ENCODE measurements at places on chromosomes 3 and 15.

GRCh38 chr3:101779822-101780381 is 891 bp downstream of the NXPE3 start:
- no peak for DNase-seq

DNA sequence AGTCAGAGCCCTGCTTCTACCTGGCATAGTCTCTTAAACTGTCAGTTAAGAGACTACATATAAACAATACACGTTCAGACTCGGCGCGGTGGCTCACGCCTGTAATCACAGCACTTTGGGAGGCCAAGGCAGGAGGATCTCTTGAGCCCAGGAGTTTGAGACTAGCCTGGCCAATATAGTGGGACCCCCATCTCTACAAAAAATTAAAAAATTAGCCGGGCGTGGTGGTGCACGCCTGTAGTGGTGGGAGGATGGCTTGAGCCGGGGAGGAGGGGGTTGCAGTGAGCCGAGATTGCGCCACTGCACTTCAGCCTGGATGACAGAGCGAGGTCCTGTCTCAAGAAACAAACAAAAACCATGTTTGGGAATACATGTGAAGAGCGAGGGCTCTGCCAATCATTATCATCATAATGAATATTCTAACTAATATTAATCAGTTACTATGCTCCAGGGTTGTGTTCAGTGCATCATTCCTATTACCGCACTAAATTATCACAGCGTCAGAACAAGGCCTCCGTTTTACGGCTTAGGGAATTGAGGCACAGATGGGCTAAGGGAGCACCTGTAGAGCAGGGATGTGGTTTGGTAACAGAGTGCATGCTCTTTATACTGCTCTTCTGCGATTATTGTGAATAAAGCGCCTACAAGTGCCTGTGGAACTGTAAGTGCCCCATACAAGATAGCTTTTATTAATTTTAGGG is 844 bp upstream of the UQCC5 start:
- no peak for DNase-seq

- DNase-seq = no peak
These were observed 976 bp upstream of the ABTB1 start for GRCh38 chr3:127671523-127672428.

DNA sequence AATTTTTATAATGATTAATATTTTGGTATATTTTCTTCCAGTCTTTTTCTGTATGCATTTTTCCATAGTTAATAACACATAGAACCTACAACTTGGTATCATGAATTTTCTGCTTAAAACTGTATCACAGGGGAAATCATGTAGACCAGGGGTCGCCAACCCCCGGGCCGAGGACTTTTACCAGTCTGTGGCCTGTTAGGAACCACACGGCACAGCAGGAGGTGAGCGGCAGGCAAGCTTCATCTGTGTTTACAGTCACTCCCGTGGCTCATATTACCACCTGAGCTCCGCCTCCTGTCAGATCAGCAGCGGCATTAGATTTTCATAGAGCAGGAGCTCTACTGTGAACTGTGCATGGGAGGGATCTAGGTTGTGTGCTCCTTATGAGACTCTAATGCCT is 54.7 kb downstream of the RPL22L1 start:
- no peak for DNase-seq

- no peak for DNase-seq
These were observed 200.0 kb upstream of the CBLB start for GRCh38 chr3:106068795-106069194.

DNA sequence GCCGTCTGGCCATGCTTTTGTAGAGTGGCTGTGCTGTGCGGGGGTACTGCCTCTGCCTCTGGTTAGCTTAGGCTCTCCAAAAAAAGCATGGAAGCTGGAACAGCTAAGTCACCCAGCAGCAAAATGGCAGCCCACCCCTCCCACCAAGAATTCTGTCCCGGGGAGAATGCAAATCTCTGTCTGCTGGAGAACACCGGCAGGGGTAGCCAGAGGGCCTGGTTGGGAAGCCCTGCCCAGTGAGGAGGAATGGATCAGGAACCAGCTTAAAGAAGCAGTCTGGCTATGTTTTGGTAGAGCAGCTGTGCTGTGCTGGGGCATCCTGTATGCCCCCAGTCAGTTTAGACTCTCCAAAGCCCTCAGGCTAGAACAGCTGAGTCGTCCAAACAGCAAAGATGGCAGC is 56.2 kb upstream of the PTPRG start:
- DNase-seq = no peak

DNA sequence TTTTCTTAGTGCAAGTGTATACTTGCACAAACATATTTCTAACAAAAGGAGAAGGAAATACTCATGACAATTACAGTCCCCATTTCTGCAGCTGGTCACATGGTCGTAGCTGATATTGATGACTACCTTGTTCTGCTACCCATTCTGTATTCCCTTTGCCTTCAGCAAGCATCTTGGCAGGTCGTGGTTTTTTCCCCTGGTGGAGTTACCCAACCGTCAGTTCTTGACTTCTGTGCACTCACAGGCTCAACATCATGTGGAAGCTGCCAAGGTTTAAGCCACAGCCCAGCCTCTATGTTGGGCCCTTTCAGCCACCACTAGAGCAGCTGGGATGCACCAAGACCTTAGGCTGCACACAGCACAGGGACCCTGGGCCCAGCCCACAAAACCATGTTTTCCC is 56.1 kb downstream of the VGLL3 start:
- DNase-seq = no peak

DNA sequence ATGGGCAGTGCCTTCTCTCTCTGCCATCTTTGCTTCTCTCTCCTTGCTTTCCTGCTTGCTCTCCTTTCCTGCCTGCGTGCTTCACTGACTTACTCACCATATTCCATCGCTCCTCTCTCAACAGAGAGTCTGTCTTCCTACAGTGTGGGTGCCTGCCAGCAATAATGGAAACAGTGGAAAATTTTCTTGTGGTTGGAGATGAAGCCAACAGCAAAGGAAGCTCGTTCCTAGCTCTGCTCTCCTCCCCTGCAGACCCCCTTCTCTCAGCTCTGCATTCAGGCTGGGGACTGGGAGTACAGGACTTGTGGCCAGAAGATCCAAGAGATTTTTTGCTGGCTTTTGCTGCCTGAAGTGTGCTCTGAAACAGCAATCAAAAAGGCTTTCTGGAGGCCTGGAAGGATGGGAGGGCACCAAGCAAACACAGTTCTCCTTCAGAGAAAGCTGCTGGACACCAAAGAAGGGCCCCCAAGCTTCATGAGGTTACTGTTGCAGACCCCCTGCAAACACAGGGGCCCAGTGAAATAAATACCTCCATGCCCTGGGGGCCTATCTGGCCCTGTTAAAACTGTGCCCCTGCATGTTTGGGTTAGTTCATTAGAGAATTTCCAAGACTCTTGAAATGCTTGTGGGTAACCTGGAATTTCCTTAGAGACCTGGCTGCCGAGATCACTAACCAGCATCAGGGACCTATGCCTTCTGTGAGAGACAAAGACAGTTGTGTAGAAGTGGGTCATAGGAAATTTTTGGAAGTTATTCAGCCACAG is 149.9 kb upstream of the RASGRP1 start:
- peak; percentile 93 for DNase-seq

DNA sequence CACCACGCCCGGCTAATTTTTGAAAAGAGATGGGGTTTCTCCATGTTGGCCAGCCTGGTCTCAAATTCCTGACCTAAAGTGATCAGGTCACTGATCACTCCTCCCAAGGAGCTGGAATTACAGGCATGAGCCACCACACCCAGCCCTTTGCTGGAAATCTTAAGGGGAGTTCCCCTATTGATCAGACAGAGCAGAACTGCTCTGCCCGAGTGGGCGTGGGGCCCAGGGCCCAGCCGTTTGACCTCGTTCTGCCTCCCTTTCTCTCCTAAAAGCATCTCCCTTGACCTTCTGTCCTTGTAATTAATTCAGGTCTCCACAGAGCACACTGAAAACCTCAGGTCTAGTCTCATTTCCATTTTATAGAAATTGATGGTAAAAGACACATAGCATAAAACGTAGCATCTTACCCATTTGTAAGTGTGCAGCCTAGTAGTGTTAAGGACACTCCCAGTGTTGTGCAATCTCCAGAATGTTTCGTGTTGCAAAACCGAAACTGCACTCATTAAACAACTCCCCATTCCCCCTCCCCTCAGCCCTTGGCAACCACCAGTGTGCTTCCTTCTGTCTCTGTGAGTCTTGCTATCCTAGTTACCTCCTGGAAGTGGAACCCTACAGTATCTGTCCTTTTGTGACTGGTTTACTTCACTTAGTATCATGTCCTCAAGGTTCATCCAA is 89.3 kb downstream of the SLCO3A1 start:
- no peak for DNase-seq

DNA sequence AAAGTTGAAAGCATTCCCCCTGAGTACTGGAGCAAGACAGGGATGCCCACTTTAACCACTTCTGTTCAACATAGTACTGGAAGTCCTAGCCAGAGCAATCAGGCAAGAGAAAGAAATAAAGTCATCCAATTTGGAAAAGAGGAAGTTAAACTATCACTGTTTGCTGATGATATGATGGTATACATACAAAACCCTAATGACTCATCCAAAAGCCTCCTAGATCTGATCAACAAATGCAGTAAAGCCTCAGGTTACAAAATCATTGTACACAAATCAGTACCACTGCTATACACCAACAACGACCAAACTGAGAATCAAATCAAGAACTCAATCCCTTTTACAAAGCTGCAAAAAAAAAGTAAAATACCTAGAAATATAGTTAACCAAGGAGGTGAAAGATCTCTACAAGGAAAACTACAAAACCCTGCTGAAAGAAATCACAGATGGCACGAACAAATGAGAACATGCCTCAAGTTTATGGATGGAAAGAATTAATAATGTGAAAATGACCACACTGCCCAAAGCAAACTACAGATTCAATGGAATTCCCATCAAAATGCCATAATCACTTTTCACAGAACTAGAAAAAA is 40.3 kb downstream of the RPL39L start:
- no peak for DNase-seq

Data from SJSA1 (cell line).